ENCODE measurements at places on chromosomes 12 and 14. TPM values are rescaled to one million over a fixed set of nuclear protein-coding genes. Genes with fewer than 3 reads are reported as not detected.

Gene C12orf54
- not detected for polyA plus RNA-seq

Gene JAG2
- 6.3 TPM for polyA plus RNA-seq

Gene RERGL
- polyA plus RNA-seq: 48.4 TPM

Gene SERPINA12
- polyA plus RNA-seq: not detected

Gene FAM90A1
- polyA plus RNA-seq: 0.80 TPM

Gene RTL1
- polyA plus RNA-seq: not detected

Gene GALNT9
- 4.8 TPM for polyA plus RNA-seq

Measured in kidney (tissue), 22 donors.